ENCODE measurements at places on chromosomes 13 and 19.

DNA sequence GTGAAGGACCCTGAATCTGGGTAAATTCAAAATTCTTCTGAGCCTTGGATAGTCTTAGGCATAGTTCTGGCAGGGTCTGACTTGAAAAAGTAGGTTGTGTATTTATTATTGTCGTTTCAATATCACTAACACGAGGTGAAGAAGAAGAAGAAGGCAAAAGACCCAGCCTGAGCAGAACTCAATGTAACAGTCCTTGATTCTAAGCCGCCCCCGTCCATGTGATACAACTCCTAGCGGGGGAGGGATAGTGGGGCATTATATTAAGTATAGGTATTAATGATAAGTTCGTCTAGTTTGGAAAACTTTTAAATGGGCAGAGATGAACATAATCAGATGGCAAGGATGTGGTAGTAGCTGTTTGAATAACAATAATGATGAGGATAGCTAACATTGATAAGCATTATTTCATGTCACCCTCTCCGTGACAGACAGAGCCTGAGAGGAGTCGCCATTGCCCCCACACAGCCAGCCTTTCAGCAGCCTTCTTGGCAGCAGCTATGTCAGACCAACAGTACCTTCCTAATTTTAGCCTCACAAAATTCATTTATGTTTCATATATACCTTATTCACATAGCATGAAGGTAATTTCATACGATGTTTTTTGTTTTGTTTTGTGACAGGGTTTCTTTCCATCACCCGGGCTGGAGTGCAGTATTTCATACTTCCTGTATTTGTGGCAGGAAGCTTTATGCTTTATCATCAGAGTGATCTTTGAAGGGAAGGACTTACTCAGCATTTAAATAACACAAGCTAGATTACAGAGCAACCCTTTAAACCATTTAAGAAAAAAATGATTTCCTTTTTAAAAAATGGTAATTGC, 64.4 kb upstream of the NPAS1 start:
- peak overlapping the region; percentile 91 for H3K27ac ChIP-seq
- peaks cover 54% of the 10 kb centered on the region for H3K4me1 ChIP-seq
- no peaks in the 10 kb centered on the region for H3K27me3 ChIP-seq
- peaks cover 20% of the 10 kb centered on the region for H3K36me3 ChIP-seq
- peak; percentile 43 for DNase-seq

GRCh38 chr13:49802426-49802825, 9.9 kb upstream of the KPNA3 start:
- no peaks in the 10 kb centered on the region for H3K36me3 ChIP-seq
- DNase-seq: no peak
- H3K4me1 ChIP-seq: no peaks in the 10 kb centered on the region
- H3K27me3 ChIP-seq: peaks cover 1% of the 10 kb centered on the region
- H3K4me3 ChIP-seq: no peak overlapping the region
- H3K27ac ChIP-seq: no peak overlapping the region

GRCh38 chr13:40446365-40446764, 220.1 kb downstream of the FOXO1 start:
- DNase-seq: no peak
- H3K36me3 ChIP-seq: no peaks in the 10 kb centered on the region
- no peak overlapping the region for H3K27ac ChIP-seq
- no peak overlapping the region for H3K4me3 ChIP-seq
- peaks cover 3% of the 10 kb centered on the region for H3K27me3 ChIP-seq

DNA sequence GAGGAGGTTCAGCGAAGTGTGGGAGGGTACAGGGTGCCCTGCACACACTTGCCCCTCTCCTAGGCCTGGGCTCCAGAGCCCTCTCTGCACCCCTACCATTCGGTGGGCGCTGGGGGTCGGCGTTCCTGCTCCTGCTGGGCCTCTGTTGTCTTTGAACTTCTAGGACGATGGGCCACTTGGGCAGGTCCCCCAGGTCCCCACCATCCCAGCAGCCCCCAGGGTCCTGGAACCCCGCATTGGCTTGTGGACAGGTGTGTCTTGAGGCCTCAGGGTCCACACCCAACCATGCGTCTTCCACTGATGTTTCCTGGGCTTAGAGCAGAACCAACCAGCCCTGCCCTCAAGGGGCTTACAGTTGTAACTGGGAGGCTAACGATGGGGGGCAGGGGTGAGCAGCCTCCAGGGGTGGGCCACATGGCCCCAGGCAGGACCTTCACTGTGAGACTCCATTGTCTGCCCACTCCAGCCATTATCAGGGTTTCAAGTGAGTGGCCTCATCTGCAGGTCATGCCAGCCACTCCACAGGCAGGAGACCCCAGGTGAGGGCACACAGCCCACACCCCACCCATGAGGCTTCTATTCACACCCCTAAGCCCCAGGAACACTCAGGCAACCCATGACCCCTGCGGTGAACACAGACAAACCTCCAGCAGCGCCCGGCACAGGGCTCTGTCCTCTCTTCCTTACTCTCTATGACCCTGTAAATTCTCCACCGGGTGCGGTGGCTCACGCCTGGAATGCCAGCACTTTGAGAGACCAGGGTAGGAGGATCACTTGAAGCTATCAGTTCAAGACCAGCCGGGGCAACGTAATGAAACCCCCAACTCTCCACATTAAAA, 2.0 kb upstream of the KLF16 start:
- no peak for DNase-seq
- H3K4me3 ChIP-seq: peak overlapping the region; percentile 67
- no peaks in the 10 kb centered on the region for H3K27me3 ChIP-seq
- H3K36me3 ChIP-seq: no peaks in the 10 kb centered on the region
- peak overlapping the region; percentile 83 for H3K27ac ChIP-seq

DNA sequence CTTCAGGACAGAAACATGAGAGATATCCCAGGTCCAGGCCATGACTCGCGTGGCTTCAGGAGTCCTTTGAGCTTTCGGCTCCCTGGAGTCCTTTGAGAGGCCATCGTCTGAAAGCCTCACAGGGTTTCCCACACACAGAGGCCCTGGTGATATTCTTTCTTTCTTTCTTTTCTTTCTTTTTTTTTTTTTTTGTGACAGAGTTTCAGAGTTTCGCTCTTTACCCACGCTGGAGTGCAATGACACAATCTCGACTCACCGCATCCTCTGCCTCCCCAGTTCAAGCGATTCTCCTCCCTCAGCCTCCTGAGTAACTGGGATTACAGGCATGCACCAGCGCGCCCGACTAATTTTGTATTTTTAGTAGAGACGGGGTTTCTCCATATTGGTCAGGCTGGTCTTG, 5.5 kb downstream of the SIN3B start:
- peaks cover 12% of the 10 kb centered on the region for H3K4me1 ChIP-seq
- DNase-seq: no peak
- no peaks in the 10 kb centered on the region for H3K27me3 ChIP-seq
- no peak overlapping the region for H3K4me3 ChIP-seq
- H3K27ac ChIP-seq: no peak overlapping the region

DNA sequence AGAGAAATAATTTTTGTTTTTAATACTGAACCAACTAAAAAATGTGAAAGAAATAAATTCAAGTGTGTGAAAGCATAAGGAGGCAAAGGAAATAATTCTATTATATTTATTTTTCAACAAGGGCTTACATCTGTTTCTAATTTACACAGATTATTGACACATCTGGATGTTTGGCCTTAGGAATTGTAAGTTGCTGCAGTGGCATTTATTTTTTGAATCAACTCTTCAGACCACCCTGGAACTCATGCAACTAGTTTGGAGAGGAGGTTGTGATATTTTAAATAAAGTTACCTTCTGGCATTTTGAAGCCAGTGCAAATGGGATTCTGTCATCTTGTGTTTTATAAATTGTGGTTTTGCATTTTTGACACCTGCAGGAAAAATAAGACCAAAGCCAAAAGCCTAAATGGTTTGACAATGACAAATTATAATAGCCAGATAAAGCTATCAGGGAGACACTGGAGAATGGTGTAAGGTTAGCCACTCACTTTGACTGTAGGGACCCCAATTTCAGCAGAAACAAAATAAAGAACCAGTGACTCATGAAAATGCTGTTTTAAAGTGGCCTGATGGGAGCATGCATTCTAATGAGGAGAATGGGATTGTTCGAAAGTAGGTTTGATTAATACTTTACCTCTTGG, 192.9 kb downstream of the KLF5 start:
- no peaks in the 10 kb centered on the region for H3K4me1 ChIP-seq
- no peak overlapping the region for H3K27ac ChIP-seq
- no peak for DNase-seq

DNA sequence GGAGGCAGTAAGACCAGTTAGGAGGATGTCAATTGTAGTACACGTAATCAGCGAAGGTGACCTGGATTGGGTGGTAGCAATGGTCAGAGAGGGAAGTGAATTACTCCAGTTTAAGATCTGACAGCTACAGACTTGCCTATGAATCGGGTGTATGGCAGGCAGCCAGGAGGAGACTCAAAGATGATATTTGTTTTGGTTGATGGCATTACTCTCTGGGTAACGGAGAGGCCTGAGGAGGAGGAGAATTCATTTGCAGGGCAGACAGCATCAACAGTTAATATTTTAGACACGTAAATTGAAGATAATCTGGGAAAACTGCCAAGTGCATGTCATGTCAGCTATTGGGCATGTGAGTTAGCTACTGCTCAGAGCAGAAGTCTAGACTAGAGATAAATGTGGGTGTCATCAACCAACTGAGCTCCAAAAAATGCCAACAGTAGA, 109.2 kb downstream of the SGCG start:
- H3K4me1 ChIP-seq: no peaks in the 10 kb centered on the region
- no peak for DNase-seq
- peaks cover 3% of the 10 kb centered on the region for H3K27me3 ChIP-seq
- H3K36me3 ChIP-seq: no peaks in the 10 kb centered on the region
- no peak overlapping the region for H3K27ac ChIP-seq
- no peak overlapping the region for H3K4me3 ChIP-seq

GRCh38 chr13:80030491-80030890, 310.4 kb downstream of the SPRY2 start:
- no peak overlapping the region for H3K27ac ChIP-seq
- H3K4me3 ChIP-seq: no peak overlapping the region
- no peaks in the 10 kb centered on the region for H3K36me3 ChIP-seq
- H3K4me1 ChIP-seq: no peaks in the 10 kb centered on the region
- no peaks in the 10 kb centered on the region for H3K27me3 ChIP-seq

DNA sequence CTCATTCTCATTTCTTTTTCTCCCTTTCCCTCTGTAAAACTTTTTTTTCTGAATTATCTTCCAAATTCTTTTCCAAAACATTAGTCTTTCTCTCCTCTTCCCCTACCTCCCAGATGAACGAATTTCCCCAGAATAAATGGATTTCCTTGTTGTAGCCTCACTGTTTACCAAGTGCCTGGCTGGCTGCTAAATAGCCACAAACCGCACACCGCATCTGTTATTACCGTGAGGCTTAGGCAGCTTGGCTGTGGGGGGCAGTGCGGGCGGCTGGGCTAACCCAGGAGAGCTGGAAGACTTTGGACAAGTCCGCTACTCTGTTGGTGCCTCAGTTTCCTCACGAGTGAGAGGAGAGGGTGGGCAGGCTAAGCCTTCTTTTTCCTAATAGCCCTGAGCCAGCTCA, 10.7 kb downstream of the IL17D start:
- no peak overlapping the region for H3K4me3 ChIP-seq
- H3K27ac ChIP-seq: no peak overlapping the region
- peaks cover 10% of the 10 kb centered on the region for H3K4me1 ChIP-seq
- H3K27me3 ChIP-seq: peaks cover 4% of the 10 kb centered on the region

DNA sequence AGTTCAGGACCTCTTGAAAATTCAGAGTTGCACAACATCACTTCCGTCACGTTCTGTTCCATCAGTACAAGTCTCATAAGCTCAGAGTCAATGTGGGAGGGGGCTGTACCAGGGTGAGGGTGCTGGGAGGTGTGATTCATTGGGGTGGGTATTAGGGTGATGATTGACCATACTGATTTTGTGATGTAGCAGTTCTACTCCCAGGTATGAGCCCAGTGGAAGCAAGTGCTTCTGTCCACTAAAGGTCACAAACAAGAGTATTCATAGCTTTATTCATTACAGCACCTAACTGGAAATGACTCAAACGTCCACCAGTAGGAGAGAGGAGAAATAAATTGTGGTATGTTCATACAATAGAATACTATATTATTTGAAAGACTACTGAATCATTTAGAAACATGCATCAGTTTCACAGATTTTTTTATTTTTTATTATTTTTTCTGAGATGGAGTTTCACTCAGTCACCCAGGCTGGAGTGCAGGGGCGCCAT, 12.1 kb upstream of the UPF3A start:
- H3K27ac ChIP-seq: no peak overlapping the region
- H3K4me1 ChIP-seq: peaks cover under 1% of the 10 kb centered on the region
- no peaks in the 10 kb centered on the region for H3K27me3 ChIP-seq
- DNase-seq: no peak

- no peak overlapping the region for H3K4me3 ChIP-seq
- peaks cover 7% of the 10 kb centered on the region for H3K27me3 ChIP-seq
- no peaks in the 10 kb centered on the region for H3K4me1 ChIP-seq
- no peak overlapping the region for H3K27ac ChIP-seq
Observed at GRCh38 chr13:21897161-21897560, 226.3 kb downstream of the FGF9 start.
